HS-5 (cell line): ENCODE measurements at places on chromosomes 3 and 15.

- DNase-seq = no peak
Observed at GRCh38 chr15:83651541-83651940, 2.4 kb upstream of the ADAMTSL3 start.

DNA sequence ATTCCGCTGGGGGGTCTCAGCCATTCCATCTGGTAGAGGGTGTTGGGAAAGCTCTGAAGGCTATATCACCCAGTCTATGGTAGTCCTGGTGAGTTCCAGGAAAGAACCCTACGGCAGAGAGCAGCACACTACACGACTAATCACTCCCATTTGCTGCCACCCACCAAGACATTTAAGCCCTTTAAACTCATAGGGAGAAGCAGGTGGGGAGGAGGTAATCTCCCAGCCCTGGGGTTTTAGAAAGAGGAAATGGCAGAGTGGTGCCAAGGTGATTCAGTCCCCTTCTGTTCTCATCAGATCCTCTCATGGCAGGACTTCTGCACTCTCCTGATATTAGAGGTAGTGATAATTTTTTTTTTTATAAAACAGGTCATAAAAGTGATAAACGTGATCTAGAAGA is 10.6 kb upstream of the VWA5B2 start:
- no peak for DNase-seq

- no peak for DNase-seq
Observed at GRCh38 chr3:148680289-148680688, 17.4 kb upstream of the AGTR1 start.

DNA sequence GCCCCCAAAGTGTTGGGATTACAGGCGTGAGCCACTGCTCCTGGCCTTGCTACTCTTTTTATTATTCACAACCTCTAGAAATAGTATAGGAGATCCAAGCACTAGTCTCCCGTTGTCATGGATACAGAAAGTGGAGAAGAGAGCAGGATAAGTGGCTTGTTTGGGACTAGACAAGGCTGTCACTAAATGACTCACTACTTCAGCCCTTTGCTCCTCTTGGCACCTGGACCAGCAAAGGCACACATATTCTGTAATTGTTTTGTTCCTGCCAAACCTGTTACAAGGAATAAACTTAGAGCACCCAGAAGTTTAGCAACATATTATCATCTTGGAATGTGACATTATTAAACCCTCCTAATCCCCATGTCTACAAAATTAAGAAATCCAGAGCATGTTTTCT is 427.2 kb upstream of the THBS1 start:
- no peak for DNase-seq

DNA sequence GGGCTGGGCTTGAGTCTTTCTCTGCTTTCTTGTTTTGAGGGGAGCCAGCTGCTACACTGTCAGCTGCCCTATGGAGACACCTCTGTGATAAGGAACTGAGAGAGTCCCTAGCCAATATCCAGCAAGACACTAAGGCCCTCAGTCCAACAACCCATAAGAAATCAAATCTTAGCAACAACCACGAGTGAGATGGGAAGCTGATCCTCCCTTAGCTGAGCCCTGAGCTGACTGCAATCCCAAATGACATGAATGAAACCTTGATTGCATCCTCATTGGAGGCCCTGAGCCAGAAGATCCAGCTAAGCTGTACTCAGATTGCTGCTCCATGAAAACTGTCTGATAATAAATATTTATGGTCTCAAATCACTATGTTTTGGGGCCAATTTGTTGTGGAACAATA is 302.1 kb upstream of the MME start:
- no peak for DNase-seq

- DNase-seq = no peak
Observed at GRCh38 chr15:23420806-23421575, 26.1 kb downstream of the GOLGA6L2 start.

DNA sequence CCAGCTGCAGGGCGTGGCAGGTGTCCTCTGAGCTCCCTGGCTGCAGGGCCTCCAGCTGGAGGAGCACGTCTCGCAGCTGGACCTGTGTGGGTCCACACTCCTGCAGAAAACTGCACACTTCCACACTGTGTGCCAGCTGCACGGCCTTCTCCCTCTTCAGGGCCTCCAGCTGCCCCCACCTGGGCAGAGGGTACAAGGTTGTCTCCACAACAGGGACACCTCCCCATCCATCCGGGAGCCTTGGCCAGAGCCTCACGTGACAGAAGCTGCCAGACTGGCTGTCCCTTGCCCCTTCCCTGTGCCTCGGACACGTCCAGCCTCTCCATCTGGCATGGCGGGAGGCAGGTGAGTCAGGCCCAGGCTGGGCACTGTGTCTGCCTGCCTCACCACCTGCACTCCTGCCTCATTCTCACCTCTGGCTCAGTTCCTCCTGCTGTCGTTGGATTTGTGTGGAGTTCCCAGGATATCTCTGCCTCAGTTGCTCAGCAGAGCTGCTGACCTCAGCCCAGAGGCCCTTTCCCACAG is 14.5 kb downstream of the SPTBN5 start:
- DNase-seq = no peak

GRCh38 chr3:38647217-38647970 is 2.1 kb downstream of the SCN5A start:
- DNase-seq = no peak

DNA sequence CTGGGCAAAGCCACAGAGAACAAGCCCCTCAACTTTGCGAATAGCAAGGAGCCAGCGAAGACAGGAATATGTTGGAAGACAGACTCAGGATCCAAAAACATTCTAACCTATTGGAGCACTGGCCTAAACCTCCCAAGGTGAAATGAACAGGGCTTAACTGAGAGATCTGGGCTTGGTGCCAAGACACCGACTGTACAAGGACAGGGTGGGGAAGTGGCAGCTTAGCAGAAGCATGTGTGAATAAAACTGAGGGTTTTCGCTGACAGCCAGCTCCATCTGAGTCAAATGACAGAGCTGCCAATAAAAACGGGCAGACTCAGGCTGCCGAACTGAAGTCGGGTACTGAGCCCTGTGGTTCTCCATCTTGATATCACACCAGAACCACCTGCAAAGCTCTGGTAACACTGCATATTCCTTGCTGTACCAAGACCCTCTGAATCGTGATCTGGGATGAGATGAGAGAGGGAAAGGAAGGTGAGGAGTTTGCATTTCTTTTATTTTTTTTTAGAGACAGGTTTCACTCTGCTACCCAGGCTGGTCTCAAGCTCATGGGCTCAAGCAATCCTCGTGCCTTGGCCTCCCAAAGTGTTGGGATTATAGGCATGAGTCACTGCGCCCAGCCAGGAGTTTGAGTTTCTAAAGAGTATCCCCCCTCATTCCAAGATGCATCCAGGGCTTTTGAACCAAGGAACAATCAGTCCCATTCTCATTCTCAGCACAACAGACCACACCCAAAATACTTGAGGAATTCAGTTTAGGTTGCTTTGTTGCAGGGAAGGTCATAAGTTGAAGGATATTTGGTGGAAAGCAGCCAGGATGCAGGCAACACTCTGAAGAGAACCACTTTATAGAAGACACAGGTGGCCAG is 6.0 kb upstream of the PLCB2 start:
- DNase-seq = no peak

GRCh38 chr3:101202640-101203039 is 117.7 kb downstream of the IMPG2 start:
- DNase-seq = no peak

- no peak for DNase-seq
Observed at GRCh38 chr3:182327196-182327681, 466.1 kb upstream of the ATP11B start.

DNA sequence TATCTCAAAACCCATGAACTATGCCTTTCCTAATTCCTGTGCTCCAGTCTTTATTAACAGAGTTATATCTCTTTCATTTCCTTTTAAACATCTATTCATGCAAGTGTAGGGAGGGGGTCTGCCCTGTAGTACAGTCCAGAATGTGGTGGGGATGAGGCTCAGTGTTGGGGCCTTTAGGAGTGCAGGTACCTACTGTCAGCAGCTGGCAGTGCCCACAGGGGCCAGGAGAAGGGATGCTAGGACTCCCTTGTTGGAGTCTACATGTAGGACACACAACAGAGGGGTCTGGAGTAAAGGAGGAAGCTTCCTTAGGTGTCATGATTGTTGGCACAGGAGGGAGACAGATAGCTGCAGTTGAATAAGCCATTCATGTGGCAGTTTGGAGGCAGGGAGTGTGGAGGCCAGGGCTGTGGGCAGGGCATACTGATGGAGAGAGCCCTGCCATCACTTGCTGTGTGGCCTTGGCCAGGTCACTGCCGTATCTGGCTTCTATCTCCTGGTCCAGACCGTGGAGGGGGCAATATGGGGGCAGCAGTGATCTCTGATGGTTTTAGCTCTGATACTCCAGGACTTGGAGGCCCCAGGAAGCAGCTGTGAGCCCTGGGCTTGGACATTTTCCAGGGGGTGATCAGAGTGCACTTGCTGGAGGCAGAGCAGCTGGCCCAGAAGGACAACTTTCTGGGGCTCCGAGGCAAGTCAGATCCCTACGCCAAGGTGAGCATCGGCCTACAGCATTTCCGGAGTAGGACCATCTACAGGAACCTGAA is 29.5 kb downstream of the ESYT3 start:
- no peak for DNase-seq

DNA sequence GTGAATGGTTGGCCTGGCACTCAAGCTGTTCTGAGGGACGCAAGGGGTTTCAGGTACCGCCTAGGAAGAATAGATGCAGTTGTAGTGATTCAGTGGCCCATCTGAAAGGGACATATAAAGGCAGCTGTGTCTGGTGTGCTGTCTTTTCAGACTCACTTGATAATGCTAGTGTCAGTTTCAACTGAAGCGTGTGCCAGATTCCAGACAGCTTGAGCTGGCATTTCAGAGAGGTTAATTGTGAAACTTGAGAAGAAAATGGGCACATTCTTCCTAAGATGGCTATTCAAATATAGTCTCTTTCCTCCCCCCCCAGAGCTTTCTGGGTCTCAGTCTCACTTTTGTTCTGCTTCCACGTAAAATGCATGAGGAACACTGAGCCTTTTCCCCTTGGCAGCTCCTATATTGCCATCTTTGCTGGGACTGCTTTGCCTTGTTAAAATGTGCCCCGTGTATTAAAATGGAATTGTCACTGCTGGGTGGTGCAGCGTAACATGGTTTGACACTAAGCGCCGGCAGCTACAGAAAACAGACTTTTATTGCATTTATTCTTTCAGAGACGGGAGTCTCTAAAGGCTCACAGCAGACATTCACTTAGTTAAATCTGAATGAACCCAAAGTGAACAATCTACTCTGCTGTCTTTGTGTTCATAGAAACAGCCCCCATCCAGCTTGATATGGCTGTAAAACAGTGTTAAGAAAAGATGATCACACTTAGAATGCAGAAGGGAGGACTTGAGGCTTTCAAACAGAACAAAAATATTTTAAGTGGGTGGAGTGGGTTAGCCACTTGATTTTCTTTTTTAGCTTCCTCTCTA is 478.7 kb downstream of the RBMS3 start:
- no peak for DNase-seq

DNA sequence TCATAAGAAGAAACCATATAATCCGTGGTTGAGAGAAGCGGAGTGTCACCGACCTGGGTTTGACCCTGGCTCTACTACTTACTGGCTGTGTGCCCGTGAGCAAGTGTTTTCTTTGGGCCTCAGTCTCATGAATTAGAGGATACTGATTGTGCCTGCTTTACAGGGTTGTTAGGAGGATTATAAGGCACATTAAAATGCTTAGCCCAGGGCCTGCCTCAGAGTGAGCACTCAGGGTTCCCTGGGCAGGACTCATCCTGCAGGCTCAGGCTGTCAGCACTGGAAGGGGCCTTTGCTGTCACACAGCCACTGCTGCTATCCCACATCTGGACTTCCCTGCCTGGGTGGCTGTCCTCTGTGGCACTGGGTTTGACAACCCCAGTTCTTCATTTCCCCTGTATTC is 4.7 kb downstream of the PLA2G4F start:
- DNase-seq = no peak
